Neural cell (in vitro differentiated cells): ENCODE measurements at places on chromosomes 6 and 20. TPM values are rescaled to one million over a fixed set of nuclear protein-coding genes. Genes with fewer than 3 reads are reported as not detected.

The PSMB9 gene
- not detected in 2 replicates for polyA plus RNA-seq

The DEFB132 gene
- polyA plus RNA-seq: not detected in 2 replicates

The GPR63 gene
- polyA plus RNA-seq: 1.2 and 1.6 TPM in 2 replicates

The E2F1 gene
- 1.8 and 2.3 TPM in 2 replicates for polyA plus RNA-seq

The FAM217A gene
- polyA plus RNA-seq: not detected in 2 replicates

The NEDD9 gene
- polyA plus RNA-seq: 0.11 TPM in 1 of 2 replicates, not detected in the other

The KIF25 gene
- polyA plus RNA-seq: not detected in 2 replicates

The ULBP2 gene
- polyA plus RNA-seq: 1.5 and 2.8 TPM in 2 replicates

The ENPP1 gene
- 0.52 TPM in 1 of 2 replicates, not detected in the other for polyA plus RNA-seq

The SERPINB1 gene
- not detected in 2 replicates for polyA plus RNA-seq

The SEL1L2 gene
- polyA plus RNA-seq: not detected in 2 replicates

The TRERF1 gene
- polyA plus RNA-seq: 4.3 and 4.5 TPM in 2 replicates

The LINC00237 gene
- polyA plus RNA-seq: not detected in 2 replicates

The EIF6 gene
- 143 and 154 TPM in 2 replicates for polyA plus RNA-seq
